ENCODE measurements at places on chromosomes 7 and 10.

DNA sequence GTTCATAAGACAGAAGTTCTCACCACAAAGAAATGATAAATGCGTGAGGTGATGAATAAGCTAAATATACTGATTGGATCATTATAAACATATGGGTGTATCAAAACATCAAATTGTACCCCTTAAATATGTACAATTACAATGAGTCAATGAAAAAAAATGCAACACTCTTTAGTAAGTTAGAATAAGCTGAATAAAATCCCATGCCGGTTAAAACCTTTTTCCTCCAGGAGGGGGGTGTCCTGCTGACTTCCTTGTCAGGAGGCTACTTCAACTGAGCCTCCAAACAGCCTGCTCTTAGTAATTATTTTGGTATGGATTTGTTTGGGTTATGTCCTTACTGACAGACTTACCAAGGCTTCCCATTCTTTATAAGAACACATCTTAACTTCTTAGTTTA is 649.1 kb downstream of the INHBA start:
- DNase-seq = no peak

- DNase-seq = no peak
Measured at GRCh38 chr10:34491678-34492077, 323.4 kb downstream of the PARD3 start.

DNA sequence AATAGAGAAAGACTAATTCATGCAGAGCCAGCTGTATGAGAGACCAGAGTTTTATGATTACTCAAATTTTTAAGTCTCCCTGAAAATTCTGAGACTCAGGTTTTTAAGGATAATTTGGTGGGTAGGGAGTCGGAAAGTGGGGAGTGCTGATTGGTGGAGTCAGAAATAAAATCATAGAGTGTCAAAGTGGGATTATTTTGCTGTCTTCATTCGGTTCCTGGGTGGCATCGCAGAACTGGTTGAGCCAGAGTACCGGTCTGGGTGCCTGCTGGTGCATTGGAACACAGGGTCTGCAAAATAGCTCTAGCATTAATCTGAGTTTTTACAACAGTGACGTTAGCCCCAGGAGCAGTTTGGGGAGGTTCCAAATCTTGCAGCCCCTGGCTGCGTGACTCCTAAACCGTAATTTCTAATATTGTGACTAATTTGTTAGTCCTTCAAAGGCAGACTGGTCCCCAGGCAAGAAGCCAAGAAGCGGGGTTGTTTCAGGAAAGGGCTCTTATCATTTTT is 32.4 kb downstream of the GPRIN2 start:
- DNase-seq = peak; percentile 94

GRCh38 chr10:51606825-51607462 is 92.5 kb downstream of the CSTF2T start:
- no peak for DNase-seq

GRCh38 chr7:88001744-88002530 is 67.9 kb downstream of the ADAM22 start:
- no peak for DNase-seq

All from MCF 10A (cell line).